ELF-1 (cell line): ENCODE measurements at places on chromosomes 16 and 17.

GRCh38 chr17:8832711-8833352 is 33.7 kb upstream of the MFSD6L start:
- peak; percentile 87 for DNase-seq

DNA sequence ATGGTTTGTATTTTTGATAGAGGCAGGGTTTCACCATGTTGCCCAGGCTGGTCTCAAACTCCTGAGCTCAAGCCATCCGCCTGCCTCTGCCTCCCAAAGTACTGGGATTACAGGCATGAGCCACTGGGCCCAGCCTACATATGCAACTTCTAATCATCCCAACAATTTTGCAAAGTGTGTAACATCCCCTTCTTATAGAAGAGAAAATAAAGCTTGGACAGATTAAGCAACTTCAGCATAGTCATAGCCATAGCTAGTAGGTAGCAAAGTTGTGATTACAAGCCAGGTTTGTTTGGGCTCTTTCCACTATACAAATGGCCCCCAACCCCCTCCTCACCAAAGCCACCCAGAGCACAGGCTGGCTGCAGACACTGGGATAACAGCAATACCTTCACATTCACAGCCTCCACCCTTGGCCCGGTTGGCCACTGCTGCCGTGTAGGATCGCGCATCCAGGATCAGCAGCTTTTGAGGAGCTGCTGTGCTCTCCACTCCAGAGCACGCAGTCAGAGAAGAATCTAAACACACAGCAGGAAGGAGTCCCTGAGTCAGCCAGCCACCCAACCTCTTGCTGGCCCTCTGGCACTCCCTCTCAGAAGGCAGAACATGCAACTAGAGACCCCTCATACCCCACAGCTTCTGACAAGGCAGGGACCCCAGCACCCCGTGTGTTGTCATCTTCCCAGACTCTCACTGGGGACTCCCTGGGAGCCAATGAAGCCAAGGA is 7.9 kb downstream of the MTMR4 start:
- no peak for DNase-seq

DNA sequence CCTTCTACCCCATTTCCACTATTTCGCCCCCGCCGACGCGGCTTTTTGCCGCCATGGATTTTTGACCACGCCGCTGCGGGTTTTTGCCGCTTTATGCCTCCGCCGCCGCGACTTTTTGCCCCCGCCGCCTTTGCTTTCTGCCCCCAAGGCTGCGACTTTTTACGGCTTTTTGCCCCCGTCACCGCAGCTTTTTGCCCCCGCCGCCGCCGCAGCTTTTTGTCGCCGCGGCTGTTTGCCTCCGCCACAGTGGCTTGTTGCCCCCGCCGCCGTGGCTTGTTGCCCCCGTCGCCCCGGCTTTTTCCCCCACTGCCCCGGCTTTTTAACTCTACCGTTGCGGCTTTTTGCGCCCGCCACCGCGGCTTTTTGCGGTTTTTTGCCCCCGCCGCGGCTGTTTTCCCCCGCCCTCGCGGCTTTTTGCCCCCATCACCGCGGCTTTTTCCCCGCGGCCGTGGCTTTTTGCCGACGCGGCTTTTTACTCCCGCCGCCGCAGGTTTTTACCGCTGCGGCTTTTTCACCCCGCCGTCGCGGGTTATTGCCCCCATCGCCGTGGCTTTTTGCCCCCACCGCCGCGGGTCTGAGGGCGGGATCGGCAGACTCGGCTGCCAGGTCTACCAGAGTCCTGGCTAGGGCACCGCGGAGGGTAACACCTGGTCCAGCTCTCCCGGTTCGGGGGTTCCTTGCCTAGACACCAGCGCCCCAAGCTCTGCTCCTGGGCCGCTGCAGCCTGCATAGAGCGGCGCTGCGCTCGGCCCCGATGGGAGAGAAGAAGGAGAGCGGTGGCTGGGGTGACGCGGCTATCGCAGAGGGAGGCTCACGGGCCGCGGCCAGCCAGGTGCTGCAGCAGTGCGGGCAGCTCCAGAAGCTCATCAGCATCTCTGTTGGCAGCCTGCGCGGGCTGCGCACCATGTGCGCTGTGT is 562.7 kb upstream of the WSB1 start:
- peak; percentile 1 for DNase-seq

- DNase-seq = peak; percentile 32
These were observed 2.0 kb downstream of the WSB1 start for GRCh38 chr17:27295945-27296344.

DNA sequence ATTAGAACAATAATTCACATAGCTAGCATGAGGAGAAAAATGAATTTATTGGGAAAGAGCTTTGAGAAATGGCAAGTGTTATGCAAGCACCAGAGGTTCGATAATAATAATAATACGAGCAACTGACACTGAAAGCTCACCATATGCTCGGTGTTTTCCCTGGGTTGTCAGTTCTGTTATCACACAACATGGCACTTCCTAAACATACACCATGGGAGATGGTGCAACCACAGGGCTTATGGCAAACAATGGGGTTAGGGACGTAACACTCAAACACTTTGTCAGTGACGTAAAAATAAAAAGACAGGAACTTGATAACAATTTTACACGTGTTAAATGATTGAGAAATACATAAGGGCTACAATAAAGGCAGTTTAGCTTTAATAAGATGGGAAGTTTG is 23.7 kb downstream of the OR1D5 start:
- no peak for DNase-seq

GRCh38 chr16:104928-105327 is 26.9 kb downstream of the MPG start:
- DNase-seq = no peak

GRCh38 chr17:8145811-8146210 is 6.4 kb downstream of the PER1 start:
- DNase-seq = no peak

GRCh38 chr16:5025171-5025632 is 8.5 kb downstream of the NAGPA start:
- peak; percentile 72 for DNase-seq

DNA sequence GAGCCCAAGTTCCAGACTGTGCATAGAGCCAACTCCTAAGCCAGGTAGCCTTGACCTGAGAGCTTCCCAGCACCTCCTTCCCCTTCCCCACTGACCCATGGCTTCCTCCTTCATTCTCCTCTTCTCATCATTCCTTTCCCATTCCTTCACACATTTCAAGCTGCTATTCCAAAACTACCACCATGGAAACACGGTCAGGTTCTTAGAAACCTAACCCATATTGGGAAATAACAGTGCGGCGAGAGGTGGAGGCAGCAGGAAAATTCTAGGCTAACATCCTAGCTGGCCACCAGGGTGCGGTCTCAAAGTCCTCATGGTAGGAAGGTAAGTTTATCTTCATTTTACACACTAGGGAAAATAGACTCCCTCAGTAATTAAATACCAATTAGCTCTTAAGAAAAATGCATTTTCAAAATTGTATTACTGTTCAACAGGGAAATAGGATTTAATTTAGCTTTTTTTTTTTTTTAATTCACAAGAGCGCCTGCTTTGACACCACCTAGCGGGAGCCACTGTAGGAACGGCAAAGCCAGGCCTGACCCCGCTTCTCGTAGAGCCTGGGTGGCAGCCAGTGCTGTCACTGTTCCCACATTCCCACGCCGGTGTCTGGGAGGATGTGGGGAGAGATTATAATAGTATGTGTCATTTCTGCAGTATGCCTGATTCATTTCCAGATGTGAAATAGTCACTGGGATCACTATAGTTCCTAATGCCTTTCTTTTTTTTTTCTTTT is 14.0 kb upstream of the SPHK1 start:
- DNase-seq = no peak
